CD4-positive, alpha-beta T cell treated with Interleukin-6 at 100 ng/mL for 8 hours (primary cell): ENCODE measurements at places on chromosomes 7 and 10.

DNA sequence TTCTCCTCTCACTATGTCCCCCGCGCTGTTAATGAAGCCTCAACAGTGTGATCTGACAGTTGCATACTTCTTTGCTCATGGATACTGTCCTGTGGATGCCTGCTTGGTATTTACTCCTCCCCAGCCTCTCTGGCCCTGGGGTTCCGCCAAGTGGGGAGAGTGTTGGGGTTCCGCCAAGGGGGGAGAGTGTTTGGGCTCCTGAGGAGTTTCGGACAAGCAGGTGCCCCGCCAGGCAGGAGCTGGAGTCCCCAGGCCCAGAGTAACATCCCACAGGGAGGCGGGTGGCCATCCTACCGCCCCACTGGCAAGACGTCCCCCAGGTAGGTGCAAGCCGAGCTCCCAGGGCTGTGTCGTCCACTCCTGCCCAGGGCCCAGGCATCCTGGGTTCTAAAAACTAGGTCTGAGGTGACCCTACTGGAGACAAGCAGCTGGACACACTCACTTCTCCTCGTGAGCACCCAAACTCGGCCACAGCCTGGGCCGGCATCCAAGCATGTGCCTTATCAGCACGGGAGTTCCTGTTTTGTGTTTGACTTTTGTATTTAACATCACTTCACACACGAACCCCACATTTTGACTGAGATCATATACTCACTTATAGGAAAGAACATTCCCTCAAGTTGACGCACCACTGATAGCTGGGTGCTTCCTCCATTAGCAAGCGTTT, 34.2 kb downstream of the CAMK2B start:
- no peak for DNase-seq

DNA sequence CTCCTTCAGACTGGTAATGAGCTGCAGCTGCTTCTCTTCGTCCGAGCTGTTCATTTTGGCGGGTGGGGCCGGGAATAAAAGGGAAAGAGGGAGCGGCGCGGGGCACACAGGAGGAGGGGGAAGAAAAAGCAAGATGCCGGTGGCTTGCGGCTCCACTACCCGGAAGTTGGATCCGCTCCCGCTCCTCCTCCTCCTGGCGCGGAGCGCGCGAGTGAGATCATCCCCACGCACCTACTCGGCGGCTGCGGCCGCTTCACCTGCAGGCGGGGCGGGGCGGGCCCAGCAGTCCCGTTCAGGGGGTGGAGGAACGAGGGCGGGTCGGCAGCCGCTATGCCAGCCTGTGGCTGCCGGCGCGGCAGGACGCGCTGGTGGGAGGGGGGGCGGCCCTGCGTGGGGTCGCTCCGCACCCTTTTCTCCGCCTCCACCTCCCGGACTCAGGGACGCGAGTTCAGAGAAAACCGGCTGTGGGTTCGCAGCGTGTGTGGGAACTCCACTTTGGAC, at the start of gene SHTN1:
TSS of gene SHTN1 (minus strand) at position 162 of the 501 bp plus-strand sequence. CDS start at position 54, 108 bp downstream.
- DNase-seq, result peak; percentile 8

GRCh38 chr10:47092831-47093230, 181.6 kb downstream of the PTPN20 start:
- DNase-seq, result no peak

- DNase-seq, result no peak
Observed at GRCh38 chr7:13117103-13117502, 429.7 kb downstream of the ARL4A start.

- no peak for DNase-seq
Observed at GRCh38 chr7:78296046-78296597, 497.5 kb downstream of the PHTF2 start.

GRCh38 chr7:2014391-2015241, 218.1 kb downstream of the MAD1L1 start:
- no peak for DNase-seq
